ENCODE measurements at places on chromosomes 5 and 9.

GRCh38 chr9:90941661-90942060 lies 140.0 kb downstream of the SYK start:
- no peak for DNase-seq

DNA sequence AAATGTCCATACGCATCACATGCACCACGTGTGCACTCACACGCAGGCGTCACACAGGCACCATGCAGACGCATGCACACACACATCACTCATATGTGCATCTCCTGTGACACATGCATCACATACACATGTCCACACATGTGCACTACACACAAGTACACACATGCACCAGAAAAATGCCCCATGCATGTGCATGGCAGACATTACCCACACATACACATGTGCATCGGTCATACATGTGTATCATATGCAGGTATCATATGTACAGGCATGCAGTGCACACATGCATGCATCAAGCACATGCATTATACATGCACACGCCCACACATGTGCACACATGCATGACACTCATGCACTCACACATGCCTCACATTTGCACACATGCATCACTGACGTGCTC lies 26.1 kb downstream of the ADAMTS2 start:
- DNase-seq: no peak

DNA sequence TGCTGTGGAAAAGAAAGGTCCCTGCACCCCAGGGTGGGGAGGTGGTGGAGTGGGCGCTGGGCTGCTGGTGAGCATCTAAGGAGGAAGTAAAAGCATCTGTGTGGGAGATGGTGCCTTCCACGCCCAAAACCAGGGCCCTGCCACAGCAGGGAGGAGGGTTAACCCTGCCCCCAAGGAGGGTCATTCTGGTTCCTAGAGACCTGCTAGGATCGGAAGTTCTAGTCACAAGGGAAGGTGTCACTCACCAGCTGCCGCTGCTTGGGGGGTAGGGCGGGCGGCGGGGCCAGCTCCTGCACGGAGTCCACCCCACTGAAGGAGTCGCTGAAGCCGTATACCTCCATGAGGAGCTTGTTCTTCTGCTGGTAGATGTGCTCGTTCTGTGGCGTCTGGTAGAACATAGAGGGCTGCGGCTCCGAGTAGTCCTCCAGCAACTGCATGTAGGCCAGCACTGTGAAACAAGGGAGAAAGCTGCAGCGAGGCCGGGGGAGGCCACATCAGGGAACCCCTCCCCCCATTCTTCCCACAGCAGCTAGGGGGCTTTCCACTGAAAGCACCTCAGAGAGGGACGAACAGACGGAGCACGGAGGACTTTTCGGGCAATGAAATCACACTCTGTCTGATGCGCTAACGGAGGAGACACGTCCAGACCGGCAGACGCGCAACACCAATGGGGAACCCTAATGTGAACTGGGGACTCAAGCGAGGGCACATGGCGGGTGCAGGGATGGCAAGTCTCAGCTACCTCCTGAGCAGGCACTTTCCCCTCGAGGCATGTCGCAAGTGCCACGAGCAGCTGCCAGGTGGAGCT lies 76.4 kb downstream of the PRRT1B start:
- DNase-seq: no peak

DNA sequence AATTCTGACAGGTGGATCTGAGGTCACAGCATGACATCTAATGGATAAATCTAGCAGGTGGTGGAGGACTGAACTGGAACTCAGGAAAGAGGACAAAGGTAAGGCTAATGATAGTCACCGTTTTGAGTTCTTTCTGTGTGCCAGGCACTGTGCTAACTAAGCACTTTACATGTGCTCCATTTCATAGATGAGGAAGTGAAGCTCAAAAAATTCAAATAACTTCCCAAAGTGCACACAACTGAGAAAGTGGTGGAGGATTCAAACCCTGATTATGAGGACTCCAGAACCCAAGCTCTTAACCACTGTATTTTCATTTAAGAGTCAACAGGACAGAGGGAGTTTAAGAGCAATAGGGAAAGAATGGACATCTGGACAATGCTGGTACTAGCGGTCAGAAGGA lies 7.1 kb upstream of the DELE1 start:
- no peak for DNase-seq

DNA sequence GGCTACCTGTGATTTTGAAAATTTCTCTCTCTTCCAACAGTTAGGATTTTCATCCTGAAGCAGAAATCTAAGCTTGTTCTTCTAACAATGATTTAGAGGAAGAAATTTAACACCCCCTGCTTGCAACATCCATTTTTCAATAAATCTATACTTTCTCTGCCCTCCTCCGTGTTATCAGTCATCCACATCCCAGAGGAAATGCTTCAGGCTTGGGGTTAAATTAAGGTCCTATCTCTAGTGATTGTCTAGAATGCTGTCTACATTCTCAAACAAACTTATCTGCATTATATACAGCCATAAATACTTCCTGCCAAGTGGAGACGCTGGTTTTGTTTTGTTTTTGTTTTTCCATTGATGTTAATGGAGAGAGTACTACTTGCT lies 371.0 kb downstream of the CSNK1G3 start:
- no peak for DNase-seq

Data from activated naive CD4-positive, alpha-beta T cell (primary cell).